Smooth muscle cell of the brain vasculature (primary cell): ENCODE measurements at places on chromosomes 5 and 9.

DNA sequence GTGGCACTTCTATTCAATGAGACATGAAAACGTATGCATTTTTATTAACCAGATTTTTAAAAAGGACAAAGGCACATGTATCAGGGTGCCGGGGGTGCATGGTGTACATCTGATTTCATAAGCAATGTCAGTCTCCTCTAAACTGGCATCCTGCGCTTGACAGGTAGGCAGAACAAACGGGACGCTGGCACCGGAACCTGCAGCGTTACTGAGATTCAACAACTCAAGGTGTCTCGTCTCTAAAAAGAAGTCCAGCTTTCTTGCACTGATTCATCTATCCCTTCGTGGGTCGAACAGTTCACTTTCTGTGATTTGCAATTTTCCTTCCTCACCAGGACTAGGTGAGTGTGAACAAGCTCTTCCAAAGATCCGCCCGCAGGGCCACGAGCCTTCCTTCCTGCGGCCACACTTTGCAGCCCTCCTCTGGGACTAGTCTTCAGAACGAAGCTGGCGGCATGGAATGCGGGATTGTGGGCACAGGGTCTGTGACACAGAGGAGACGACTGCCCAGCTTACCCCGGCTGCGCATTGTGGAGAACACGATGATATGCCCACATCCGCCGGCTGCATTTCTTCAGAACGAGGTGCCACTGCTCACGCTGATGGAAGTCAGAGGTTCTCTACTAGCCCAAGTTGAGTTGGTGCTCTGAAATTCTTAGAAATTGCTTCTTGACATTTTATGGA lies 7.2 kb downstream of the SLC6A3 start:
- DNase-seq, result no peak

DNA sequence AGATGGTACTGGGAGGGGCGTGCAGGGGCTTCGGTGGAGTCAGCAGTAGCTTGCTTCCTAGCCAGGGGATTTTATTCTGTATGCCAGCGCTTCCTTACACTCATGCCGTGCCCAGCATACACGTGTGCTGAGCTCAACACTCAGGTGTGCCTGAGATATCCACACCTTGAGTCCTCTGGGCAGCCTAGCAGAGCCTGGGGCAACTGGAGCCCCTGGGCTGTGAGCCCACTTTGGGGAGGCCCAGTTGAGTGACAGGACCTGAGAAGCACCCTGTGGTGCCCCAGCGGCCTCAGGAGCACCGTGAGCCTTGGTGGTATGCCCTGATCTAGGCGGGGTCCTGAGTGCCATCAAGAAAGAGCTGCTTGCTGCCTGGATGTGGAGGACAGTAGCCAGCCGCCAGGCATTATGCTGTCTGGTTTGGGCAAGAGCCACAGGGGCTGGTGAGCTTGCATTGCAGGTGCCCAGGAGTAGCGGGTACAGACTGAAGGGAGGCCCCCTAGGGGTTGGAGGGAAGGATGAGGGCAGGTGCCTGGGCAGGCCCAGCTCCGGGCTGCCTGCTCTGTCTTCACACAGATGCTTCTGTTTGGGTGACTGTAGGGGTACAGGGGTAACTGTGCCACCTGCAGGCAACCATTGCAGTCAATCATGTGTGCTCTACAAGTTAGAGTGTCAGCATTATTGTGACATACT lies 42.9 kb downstream of the BNIP1 start:
- no peak for DNase-seq

- no peak for DNase-seq
Measured at GRCh38 chr9:714675-715074, 126.8 kb upstream of the DMRT1 start.

- no peak for DNase-seq
Measured at GRCh38 chr5:96112703-96113102, 151.1 kb upstream of the ELL2 start.

DNA sequence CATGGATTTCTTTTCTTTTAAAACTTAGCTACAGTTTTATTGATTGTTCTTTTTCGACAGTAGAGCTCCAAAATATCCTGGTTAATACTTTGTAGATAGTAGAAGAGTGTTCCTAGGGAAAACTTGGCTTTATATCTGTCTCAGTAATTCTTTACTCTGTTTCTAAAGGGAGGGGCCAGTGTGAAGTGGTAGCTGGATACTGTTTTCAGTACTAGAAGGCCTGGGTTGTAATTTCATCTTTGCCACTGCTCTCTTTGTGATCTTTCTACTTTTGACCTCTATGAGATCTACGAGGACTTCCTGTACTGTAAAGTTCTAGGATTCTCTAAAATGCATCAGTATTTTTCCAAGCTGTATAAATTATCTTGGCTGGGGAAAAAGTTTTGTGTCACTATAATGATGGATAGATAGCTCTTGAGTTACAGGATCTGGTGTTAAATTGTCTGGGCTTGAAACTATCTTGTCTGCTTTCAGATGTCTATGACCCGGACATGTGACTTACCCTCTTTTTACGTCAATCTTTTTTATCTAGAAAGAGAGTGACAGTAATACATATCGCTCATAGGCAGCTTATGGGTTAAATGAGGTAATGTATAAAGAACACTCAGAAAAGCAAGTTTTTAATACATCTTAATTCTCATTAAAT lies 53.6 kb downstream of the PRR16 start:
- no peak for DNase-seq

DNA sequence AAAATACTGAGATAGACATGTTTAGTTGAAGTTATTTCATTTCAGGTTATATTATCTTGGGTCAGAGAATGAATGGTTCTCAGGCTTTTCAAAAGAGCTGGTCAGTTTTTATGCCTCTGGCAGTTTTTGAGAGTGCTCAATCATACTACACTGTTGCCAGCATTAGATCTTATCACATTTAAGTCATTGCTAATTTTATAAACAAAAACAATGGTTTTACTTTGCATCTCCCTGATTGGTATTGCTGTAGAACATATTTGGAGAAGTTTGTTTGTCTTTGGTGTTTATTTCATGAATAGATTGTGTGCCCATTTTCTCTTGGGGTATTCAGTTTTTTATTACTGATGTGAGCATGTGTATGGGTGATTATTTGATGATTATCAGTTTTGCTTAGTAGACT lies 1.5 kb downstream of the CATSPER3 start:
- no peak for DNase-seq

GRCh38 chr9:91834740-91835139 lies 115.3 kb downstream of the ROR2 start:
- no peak for DNase-seq

DNA sequence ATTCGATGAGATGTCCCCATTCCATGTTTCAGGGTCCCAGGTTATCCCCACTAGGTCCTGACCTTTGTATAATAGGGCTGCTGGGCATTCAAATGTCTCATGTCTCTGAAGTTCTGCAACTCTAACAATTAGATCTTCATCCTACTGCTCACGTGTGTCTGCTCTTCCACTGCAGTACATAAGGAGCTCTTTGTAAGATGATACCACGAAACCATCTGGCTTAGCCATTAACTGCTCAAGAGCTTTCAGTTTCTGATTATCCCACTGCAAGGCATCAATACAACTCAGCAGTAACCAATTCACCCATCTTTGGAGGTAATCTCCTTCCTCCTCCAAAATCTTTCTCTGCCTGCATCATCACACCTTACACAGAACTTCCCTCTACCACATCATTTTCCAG lies 49.9 kb upstream of the PPP2CA start:
- DNase-seq, result no peak

DNA sequence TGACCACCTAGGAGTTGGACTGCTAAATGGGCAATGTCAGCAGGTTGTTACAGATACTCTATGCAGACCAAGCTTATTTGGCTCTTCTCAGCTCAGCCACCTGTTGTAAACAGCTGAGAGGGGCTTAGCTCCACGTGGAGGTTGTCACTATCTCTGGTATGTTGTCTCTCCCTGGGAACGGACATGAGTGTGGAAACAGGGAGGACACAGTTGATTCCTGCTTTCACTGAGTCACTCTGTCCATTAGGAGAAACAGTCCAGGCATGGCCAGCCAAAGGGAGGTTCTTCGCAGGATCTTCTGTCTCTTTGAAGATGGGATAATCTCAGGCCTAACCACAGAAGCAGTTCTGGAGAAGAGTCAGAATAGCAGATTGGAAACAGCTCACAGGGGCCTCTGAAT lies 121.2 kb downstream of the PALM2AKAP2 start:
- no peak for DNase-seq

DNA sequence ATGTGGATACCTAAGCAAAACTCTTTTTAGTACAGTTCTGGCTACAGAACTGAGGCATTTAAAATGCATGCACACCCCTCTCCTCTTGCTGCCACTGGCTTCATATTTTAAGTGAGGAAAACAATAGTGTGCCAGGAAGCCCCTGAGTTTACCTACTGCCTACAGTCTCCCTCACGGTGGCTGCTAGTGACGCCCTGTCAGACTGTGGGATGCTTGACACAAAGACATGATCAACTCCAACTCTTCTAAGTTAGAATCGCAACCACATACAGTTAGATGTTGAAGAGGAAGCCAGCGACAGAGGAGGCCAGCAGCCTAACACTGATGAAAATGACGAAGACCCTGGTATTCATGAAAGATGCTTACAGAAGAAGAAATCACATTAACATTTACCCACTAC lies 1.3 kb downstream of the SEC16A start:
- no peak for DNase-seq

DNA sequence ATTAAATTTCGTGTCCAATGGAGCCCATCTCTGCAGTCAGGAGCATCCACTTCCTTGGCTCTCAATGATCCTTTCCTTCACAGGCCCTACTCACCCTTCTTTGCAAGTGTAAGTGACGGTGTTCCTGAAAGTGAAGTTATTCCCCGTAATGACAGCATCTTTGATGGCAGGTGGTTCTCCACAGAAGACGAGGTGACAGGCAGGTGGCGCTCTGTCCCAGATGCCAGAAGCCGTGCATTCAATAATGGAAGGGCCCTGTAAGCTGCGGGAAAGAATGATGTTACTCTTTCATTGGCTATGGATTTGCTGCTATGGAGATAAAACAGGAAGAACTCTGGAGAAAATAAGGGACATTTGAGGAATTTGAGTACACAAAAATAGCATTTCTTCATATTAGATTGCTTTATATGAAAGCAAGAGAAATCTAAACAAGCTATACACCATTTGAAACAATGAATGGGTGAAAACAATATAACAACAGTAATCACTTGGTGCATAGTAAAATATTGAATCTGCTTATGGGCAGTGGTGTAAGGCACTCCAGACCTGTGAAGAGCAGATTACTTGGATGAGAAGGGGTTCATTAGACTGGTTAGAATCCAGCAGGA lies 89.9 kb upstream of the TXNDC8 start:
- DNase-seq, result no peak

DNA sequence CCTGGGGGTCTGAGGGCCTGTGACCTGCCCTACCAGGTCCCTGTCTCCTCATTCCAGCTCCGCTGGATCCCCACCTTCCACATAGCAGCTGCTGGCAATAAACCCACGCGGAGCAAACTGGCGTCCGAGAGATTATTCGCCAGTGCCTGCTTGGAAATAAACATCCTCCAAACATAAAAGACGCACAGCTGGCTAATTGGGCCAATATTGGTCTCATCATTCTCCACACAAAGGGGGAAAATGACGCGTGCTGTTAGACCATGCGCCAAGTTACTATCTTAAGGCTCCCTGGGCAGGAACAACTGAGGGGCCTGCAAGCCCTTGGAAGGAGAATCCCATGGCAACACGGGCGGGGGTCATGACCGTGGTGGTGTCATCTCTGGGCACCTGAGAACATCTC lies 73.3 kb upstream of the SARDH start:
- no peak for DNase-seq

DNA sequence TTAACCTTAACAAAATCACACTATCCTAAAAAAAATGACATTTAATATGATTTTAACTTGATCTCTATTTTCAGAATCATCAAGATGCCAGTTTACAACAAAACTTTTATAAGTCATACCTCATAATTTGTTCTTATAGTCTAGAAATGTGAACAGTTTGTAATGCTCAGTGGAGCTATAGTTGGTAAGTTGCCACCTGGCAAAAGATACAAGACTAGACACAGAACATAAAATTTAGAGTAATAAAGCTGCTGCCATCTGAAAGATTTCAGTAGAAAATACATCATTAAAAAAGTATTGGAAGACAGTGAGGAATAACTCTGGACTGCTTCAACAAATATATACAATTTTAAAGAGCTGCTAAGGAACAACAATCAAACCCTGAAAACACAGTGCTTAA lies 233.8 kb downstream of the GABRG2 start:
- no peak for DNase-seq
